ENCODE measurements at places on chromosomes 6 and 20.

GRCh38 chr6:129191235-129191634 lies 308.3 kb downstream of the LAMA2 start:
- DNase-seq, result no peak

- no peak for DNase-seq
Measured at GRCh38 chr6:28655164-28655563, 129.5 kb downstream of the GPX5 start.

- DNase-seq, result no peak
Measured at GRCh38 chr20:19539191-19539590, 218.9 kb upstream of the RIN2 start.

DNA sequence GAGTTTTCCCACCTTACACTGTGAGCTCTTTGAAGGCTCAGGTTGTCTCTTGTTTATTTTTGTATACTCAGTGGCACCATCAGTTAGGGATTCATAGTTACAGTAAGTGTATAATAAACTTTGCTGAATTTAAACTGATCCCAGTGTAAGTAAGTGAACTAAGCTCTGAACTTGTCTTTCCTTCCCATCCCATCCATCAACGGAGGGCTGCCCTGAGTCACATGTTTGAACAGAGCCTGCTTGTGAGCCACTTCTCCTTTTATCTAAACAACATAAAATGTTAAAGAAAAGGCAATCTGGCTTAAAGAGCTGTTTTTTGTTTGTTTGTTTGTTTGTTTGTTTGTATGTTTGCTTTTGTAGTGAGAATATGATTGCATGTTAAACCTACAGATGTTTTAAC lies 185.7 kb upstream of the MARCKS start:
- no peak for DNase-seq

DNA sequence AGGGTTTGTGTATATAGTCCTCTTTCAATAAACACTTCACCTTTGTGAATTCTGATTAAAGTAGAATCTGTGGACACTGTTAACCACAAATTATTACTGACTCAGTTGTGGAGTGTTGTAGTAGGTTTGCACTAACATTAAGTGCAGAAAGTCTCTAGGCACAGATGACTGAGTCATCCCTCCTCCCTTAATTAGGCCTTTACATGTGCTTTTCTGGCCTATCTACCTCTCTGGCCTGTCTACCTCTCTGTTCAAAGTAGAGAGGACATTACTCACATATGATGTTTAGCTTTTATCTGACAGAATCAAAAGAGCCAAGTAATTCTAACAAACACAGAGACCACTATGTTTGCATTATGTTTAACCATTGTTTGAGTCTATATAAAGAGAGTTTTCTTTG lies 783.0 kb downstream of the TENT5A start:
- no peak for DNase-seq

DNA sequence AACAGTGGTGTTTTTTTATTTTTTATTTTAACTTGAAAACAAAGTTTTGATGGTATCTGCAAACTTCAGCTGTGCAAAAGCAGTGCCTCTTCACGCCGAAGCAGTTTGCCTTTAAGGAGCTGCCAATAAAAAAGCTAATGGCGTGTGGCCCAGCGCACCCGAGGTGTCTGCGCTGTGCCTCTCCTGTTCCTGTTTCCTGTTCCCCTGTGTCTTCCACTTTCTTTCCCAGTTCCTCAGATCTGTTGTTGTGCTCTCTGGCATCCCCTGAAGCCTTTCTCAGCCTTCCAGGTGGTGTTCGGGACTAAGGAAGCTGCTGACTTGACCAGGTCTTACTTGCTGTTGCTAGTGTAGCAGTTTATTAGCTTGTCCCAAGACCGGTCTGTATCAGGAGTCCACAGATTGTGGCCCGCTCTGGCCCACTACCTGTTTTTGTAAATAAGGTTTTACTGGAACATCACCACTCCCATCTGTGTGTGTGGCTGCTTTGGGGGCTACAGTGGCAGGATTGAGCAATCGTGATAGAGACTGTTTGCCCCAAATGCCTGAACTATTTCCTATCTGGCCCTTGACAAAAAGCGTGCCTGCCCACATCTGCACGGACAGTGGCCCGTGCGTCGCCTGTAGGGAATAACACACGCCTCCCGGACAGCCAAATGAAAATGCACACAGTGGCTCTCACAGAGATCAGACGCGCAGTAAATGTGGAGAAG lies 178.3 kb downstream of the TMEM242 start:
- no peak for DNase-seq

DNA sequence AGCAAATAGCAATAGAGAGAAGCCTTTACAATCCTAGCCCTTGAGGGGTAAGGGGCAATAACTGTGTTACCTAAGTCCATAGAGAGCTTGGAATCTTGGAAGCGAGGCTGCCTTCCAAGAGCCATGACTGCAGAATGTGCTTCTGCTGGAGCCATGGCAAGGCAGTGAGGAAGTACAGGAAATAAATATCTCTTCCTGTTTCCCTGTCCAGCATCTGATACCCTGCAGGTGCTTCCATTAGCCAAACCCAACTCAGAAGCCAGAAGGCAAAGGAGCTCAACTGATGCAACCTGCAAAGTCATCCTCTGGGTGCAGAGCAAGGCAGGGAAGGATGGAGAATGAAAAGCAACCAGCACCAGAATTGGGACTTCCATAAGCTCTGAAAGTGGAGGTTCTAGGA lies 41.0 kb upstream of the KLHL31 start:
- DNase-seq, result no peak

GRCh38 chr20:38957235-38957876 lies 4.8 kb upstream of the DHX35 start:
- no peak for DNase-seq

GRCh38 chr6:69456086-69456485 lies 340.7 kb downstream of the LMBRD1 start:
- no peak for DNase-seq

DNA sequence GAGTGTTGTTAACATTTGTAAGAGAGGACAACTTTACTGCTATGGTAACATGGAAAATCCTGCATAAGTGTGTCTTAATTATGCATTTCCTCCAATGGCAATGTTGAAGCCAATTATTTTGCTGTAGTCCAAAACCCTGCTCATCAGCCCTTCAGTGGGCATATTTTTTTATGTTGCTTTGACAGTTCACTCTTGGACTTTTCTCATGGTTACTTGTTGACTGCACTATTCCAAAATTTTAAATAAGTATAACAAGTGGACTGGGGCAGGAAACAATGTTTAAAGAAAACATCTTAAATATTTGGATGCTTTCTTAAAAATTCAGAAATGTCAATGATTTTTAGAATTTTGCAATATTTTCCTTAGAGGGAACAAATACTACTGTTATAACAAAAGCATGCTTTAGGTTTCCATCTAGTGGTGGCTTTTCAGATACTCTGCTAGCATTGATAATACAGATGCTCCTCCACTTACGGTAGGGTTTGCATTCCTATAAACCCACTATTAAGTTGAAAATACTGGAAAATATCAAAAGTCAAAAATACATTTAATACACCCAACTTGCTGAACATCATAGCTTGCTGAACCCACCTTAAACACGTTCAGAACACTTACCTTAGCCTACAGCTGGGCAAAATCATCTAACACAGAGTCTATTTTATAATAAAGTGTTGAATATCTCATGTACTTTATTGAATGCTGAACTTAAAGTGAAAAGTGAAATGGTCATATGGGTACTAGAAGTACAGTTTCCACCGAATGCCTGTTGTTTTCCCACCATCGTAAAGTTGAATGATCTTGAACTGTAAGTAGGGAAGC lies 86.4 kb downstream of the ADGRG6 start:
- DNase-seq, result no peak

DNA sequence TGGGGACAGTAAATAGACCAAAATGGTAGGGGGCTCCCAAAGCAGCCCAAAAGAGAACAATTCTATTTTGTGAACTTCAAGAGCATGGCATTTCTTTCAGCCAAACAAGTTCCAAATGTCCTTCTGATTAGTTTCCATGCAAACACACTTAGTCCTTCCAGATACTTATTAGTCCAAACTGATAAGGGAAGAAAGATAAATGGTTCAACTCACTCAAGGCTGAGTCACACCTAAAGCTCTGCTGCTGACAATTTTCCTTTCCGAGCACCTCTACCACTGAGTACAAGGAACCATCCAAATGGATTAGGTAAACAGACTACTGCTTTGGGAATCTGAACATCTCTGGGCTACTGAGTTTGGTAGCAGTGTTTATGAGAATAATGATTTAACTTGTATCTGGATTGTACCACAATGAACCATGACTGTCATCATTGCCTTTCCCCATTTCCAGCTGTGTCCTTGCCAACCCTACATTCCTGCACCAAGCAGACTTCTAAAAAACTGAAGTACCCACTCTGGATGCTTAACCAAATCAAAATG lies 71.2 kb downstream of the TNFRSF21 start:
- no peak for DNase-seq

DNA sequence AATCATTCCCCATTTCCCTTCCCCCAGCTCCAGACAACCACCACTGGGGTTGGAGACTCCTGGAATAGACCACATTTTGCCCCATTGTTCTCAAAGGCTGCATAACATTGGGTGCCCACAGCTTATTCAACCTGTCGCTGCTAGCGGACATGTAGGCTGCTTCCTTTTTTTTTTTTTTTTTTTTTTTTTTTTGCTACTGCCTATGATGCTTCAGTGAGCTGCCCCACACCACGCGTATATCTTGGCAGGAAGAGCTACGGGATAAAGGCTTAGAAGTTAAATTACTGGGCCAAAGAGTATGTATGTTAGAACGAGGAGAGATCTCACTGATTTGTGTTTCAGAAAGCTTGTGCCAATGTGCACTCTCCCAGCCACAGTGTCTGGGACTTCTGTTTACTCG lies 7.0 kb downstream of the LBP start:
- DNase-seq, result no peak

DNA sequence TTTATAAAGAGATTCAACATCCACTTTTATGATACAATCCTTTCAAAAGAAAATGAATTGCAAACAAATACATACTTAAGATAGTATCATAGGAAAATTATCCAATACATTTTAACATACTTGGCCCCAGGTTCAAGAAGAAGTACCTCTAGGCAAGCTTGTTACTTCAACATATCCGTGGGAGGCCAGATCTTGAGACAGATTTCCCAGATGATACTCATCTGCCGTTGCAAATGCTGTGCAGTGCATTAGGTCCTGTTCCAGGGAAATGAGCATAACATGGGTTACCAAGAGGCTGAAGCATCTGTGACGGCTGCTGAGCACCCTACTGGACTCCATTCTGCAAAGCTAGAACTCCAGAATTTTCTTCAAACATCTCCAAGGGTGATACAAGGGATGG lies 15.6 kb downstream of the RMND1 start:
- no peak for DNase-seq

DNA sequence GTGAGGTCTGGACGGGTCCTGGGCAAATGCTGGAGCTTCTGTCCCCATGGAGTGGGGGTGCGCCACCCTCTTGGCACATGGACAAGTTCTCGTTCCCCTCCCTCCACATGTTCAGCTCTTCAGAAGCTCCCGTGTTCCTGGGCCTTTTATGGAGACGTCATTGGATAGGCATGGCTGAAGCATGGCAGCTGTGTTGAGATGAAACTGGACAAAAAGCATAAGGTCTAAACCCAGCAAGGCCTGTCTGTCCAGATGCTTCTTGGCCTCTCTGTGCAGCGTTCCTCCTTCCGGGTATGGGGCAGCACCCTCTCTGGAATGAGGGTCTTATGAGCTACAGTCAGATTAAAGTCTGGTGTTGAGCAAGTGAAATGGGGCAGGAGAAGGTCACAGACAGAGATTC lies 26.8 kb downstream of the TBC1D20 start:
- DNase-seq, result no peak

DNA sequence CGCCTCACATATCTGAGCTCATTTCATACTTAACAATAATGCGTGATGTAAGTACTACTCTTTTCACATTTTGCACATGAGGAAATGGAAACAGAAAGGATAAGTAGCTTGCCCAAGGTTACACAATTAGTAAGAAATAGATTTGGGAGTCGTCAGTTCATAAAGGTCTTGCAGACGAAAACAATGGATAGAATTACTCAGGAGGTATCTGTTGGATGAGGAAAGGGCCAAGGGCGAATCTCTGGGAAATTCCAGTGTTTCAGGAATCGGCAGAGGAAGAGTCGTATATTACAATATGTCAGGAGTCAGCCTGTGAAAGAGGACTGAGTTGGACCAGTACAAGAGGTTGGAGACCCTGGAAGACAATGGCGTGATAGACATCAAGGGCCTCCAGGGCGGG lies 12.8 kb upstream of the EDN1 start:
- DNase-seq, result no peak

- no peak for DNase-seq
Measured at GRCh38 chr6:110542311-110543024, 66.1 kb upstream of the SLC22A16 start.

DNA sequence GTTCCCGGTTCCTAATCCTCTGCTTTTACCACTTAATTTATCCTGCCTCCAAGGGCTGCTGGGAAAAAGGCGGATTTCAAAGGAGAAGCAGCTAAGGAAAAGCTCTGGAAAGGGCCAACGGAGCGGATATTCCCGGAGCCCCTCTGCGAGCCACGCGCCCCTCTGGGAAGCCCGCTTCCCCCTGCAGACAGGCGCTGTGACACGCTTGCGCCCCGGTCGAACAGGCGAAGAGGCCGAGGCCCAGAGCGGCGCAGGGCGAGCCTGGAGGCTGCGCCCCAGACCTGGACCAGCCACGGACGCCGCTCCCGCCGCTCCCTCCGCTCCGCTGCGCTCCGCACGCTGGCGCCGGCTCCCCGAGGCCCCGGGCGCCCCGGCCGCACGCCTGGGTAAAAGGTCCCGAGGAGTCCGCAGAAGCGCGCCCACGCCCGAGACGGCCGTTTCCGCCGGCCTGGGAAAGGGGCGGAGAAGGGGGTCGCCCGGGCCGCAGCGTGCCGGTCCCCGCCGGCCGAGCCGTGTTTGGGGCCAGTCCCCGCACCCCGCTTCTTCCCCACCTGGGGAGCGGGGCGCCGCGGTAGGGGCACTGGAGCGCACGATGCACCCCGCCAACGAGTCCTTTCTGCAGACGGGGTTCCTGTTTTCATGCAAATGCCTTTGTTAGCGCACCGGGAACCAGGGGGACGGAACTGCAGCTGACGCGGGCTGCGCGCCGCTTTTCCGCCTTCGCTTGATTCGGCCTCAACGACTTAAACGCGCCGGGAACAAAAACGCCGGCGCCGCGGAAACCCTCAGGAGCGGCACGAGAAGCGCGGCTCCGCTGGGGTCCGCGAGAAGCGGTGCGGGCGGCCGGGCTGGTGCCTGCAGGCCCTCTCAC lies 91.9 kb upstream of the SIRPA start:
- DNase-seq, result no peak

GRCh38 chr6:148479497-148479896 lies 136.9 kb downstream of the SASH1 start:
- DNase-seq, result no peak

- DNase-seq, result no peak
Measured at GRCh38 chr6:116672306-116672705, 3.7 kb upstream of the ZUP1 start.

- no peak for DNase-seq
Measured at GRCh38 chr6:126060400-126060799, 74.1 kb downstream of the TRMT11 start.

- DNase-seq, result no peak
Measured at GRCh38 chr20:21607971-21608725, 94.3 kb upstream of the NKX2-2 start.

DNA sequence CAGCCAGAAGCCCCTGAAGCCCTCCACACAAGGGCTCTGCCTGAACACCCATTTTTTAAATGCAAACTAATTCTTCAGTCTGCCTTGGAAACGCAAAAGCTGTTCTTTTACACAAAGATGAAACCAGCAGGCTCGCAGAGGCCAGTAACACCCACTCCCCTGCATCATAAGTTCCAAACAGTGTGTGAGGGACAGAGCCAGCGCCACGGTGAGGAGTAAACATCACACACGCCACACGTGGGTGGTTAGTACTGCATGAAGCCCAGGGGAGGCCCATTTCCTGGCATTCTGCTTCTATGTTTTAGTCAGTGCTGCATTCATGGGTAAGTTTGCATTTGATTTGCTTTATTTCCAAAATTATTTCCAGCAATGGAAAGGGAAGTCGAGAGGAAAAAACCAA lies 217.7 kb upstream of the RIN2 start:
- DNase-seq, result no peak

All from iPS DF 19.7 (cell line).